ENCODE measurements at places on chromosomes 7 and 10.

DNA sequence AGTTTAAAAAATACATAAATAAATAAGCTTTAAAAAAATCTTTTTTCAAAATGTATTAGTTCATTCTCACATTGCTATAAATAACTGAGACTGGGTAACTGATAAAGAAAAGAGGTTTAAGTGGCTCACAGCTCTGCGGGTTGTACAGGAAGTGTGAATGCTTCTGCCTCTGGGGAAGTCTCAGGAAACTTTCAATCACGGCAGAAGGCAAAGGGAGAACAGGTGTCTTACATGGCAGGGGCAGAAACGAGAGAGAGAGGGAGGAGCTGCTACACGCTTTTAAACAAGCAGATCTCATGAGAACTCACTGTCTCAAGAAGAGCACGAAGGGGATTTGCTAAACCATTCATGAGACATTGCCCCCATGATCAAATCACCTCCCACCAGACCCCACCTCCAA lies 114.6 kb downstream of the DNAJC1 start:
- DNase-seq: no peak

DNA sequence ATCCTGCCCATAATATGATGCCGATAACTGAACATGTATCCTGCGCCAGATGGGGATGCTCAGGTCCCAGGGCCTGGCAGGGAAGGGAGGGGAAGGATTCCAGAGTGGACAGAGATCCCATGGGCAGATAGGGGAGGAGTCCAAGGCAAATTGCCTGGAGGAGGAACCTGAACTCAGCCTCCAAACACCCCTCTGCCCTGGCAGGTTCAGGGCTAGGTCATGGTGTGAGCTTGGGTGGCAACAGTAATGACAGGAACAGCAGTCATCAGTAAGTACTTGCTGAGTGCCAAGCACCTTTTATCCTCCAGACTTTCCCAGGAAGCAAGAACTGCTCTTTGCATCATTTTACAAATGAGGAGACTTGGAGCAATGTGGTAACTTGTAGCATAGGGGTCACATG lies 3.8 kb upstream of the PALD1 start:
- DNase-seq: no peak

DNA sequence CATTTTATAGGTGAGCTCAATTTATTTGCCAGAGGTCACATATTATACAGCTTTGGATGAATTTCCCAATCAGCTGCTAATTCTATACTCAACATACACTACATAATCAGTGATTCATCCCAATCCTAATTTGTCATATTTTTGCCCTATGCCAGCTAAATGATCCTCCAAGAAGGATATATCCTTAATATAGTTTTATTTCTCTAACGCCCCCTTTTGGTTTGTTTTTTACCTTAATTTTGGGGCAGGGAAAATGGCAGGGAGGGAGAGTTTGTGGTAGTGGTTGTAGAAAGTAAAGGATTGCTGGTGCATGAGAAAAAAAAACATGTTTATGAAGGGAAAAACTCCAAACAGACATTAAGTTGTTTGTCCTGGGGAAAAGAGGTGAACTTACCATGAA lies 31.9 kb downstream of the WASL start:
- DNase-seq: no peak

- DNase-seq: no peak
These were observed 663.4 kb downstream of the INHBA start for GRCh38 chr7:41039386-41039953.

DNA sequence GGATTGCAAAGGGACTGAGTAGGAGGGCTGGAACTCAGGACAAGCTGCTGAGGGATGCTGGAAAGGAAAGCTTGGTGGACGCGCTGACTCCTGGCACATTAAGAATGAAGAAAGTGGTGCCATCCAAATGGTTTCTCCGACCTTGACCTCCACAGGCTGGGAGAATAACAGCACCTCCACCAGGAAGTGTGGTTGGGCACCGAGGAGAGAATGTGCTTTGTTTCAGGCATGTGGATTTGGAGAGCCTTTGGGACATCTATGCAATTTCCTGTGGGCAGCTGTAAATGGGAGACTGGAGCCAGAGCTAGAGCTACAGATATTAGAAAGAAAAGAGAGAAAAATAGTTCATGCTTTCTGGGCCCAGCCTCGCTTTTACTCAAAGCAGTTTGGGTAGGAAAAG lies 29.8 kb upstream of the HABP2 start:
- DNase-seq: no peak

DNA sequence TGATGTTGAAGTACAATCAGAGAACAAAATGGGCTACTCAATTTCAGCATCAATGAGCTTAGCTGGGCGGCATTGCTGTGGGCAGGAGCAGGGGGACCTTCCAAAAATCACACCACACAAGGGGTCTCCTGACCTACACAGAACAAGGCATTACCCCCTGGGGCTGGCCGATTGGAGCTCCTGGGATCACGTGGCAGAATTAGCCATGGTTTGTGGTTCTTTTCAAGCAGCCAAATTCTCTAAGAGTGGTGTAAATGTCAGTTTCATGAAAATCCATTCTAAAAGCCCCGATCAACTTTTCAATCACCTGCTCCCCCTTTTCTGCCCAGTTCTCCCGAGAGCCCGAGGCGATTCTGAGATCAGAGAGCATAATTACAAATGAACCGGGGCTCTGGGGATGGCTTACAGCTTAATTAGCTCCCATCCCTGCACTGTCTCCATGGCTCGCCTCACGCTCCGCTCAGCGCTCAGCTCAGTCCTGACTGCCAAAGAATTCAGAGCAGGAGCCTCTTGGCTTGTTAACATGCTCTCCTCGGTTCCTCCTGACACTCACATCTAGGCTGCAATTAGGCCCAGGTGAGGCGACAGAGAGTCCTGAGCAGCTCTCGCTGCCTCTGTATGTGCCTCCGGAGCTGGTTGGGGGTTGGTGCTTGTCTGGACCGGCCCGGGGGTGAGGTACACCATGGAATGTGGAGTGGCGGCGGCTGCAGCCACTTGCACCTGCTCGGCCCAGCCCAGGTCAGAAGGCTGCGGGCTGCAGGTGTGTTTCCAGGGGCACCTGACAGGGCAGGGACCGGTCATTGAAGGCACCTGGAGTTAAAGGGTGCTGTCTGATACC lies 111.8 kb downstream of the WDR11 start:
- DNase-seq: no peak

GRCh38 chr7:25196132-25196896 lies 32.0 kb downstream of the NPVF start:
- no peak for DNase-seq

DNA sequence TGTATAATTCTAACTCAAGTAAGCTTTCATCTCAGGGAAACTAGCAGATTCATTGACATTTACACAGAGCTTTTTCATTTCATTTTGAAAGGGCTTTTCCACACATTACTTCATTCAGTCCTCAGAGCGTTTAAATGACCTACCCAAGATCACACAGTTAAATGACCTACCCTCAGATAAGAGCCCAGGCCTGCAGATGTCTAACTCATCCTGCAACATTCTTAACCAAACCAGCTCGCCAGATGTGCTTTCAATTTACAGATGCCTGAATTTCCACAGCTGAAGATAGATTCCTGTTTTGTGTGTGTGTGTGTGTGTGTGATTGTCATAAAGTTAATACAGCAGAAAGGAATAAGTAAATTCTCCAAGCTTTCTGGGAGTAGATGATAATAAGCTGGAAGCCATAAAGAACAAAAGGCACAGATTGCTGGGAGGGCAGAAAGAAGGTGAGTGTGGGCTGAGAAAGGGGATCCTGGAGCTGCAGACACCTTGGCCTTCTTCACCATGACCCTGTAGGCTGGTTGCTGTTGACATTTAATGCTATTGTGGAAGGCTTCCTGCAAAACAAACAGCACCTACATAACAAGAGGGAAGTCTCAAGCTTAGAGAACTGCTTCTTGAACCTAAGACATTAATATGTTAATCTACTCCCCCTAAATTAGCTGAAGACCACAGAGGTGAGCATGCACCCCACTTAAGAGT lies 489.7 kb upstream of the CELF2 start:
- DNase-seq: no peak

DNA sequence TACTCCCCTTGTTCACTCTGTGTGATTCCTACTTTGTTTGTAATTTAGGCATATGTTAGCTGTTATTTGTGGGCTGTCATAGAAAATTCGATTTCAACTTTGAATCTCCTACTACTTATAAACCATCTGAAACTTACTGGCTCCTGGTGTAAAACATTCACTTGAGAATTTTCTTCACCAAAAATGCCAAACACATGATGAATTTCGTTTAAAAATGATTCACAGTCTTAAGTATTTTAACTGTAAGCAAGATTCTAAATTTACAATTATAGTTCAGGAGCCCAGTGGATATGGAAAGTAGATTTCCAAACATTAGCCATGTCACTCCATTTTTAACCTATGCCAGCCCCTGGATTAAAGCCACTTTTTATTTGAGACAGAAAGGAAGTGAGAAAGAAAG lies 3.1 kb downstream of the CPED1 start:
- DNase-seq: no peak

All from stimulated activated naive CD8-positive, alpha-beta T cell treated with anti-CD3 and anti-CD28 coated beads, Interleukin-15, amount 100 ng/mL, for 72 hours (primary cell).